ENCODE measurements at places on chromosomes 11 and 22. TPM values are rescaled to one million over a fixed set of nuclear protein-coding genes. Genes with fewer than 3 reads are reported as not detected.

DNA sequence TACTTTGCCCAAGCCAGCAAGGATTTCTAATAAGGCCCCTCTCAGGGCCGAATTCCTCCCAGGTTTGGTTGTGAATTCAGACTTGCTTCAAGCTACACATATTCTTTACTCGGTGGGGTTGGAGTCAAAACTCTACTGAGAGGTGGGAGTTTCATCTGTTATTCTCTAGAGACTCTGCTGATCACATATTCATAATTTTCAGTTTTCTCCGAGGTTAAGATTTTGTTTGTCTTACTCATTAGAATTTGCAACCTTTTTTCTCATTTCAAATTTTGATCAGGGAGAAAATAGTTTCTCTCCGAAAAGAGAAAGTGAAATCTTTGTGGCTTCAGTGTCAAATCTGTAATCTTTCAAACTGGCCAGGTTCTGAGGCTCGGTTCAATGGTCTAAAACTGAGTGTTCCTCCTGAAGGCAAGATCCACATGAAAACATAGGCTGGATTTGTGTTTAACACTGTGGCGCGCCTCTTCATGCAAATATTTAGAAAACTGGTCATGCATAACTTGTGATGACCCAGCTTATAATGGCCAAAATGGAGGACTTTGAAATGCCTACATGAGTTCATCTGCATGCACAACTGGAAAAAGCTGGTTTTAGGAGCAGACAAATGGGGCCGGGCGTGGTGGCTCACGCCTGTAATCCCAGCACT, 21.5 kb upstream of the GSTP1 start:
- H3K27ac ChIP-seq, result no peak overlapping the region
- peaks cover 29% of the 10 kb centered on the region for H3K4me1 ChIP-seq
- no peak overlapping the region for H3K4me3 ChIP-seq
- no peak for DNase-seq
- no peaks in the 10 kb centered on the region for H3K36me3 ChIP-seq
- no peaks in the 10 kb centered on the region for H3K27me3 ChIP-seq

- H3K27ac ChIP-seq, result no peak overlapping the region
- no peaks in the 10 kb centered on the region for H3K36me3 ChIP-seq
- H3K27me3 ChIP-seq, result peaks cover 59% of the 10 kb centered on the region
- no peaks in the 10 kb centered on the region for H3K4me1 ChIP-seq
- H3K4me3 ChIP-seq, result no peak overlapping the region
These were observed 260.2 kb upstream of the NARS2 start for GRCh38 chr11:78834886-78835285.

- peaks cover 48% of the 10 kb centered on the region for H3K4me1 ChIP-seq
These were observed 98.0 kb downstream of the PIWIL4 start for GRCh38 chr11:94665116-94665659.

DNA sequence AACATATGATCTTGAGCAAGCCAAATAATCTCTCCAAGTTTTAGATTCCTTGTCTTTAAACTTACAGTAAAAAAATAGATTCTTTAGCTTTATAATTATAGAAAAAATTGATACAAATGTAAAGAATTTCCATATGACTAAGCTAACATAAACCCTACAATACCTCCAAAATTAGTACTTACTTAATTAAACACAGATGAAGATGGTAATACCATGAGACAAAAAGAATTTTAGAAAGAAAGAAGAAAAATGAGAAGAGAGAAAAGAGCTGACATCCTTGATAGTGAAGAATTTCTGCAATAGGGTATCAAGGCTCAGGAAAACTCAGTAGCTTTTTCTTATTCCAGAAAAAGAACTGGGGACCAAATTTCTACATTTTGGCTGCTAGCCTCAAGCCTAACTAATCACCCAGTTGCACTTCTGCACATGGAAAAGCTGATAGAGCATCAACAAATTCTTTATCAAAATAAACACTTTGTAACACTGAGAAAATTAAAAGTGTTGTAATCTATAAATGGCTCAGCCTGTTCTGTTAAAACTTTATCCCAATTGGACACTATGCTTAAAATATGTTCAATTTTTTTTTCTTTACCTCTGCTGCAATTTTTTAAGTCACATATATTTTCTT, 24.7 kb upstream of the SOX6 start:
- H3K27me3 ChIP-seq, result no peaks in the 10 kb centered on the region
- no peak for DNase-seq
- H3K36me3 ChIP-seq, result no peaks in the 10 kb centered on the region
- no peaks in the 10 kb centered on the region for H3K4me1 ChIP-seq
- H3K27ac ChIP-seq, result no peak overlapping the region

GRCh38 chr11:34444428-34444827, 5.7 kb downstream of the CAT start:
- peaks cover 9% of the 10 kb centered on the region for H3K4me1 ChIP-seq
- H3K4me3 ChIP-seq, result no peak overlapping the region
- no peak for DNase-seq
- peaks cover 20% of the 10 kb centered on the region for H3K36me3 ChIP-seq

DNA sequence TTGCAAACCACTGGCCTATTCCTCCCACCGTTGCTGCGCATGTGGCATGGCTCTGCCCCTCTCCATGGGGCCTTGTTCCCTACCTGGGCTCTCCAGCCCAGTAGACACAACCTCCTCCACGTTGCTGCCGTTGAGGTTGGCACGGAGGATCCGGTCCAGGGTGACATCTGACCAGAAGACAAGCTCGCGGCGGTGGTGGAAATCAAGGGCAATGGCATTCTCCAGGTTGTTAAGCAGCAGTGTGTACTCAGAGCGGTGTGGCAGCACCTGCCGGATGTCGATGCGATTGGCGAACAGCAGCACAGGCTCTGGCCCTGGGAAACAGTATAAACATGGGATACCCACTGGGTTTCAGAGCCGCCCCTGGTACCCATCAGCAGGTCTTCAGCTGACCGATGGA, 23.8 kb downstream of the LRP4 start:
- H3K27me3 ChIP-seq, result no peaks in the 10 kb centered on the region
- H3K4me3 ChIP-seq, result no peak overlapping the region
- H3K4me1 ChIP-seq, result peaks cover 15% of the 10 kb centered on the region
- H3K36me3 ChIP-seq, result no peaks in the 10 kb centered on the region

PLAAT5 gene
- not detected for total RNA-seq

OR52B2 gene
- total RNA-seq, result not detected

MOGAT2 gene
- not detected for total RNA-seq

RAB38 gene
- total RNA-seq, result 12.7 TPM

All from PC-9 (cell line).